ENCODE measurements at places on chromosomes 12 and 14. TPM values are rescaled to one million over a fixed set of nuclear protein-coding genes. Genes with fewer than 3 reads are reported as not detected.

DNA sequence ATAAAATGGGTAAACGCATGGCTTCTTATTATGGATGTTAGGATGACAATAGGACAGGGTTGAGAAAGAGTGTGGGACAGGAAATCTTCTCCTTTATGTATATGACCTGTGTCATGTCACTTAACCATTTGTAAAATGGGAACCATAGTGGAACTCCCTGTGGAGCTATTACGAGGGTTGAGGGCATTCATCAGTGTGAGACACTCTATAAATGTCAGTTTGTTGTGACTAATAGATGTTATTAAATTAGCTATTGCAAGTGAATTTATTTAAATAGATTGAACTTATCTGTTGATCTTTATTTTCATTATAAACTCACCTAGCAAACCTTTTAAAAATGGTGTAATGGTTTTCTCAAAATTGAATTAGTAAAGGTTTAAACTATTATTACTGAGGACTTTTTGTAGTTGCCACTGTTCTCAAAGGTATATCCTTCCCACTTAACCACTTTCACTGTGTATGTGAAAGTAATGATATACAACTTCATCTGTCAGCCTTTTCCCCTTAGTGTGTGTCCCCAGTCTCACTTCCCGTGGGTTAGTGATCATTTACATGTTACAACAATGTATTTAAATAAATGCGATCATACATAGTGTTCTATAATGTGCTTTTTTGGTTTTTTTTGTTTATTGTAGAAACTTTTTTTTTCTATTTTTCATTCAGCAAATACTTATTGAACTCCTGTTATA, 17.1 kb downstream of the HELB start:
- ATAC-seq, result no peak

- no peak for ATAC-seq
Measured at GRCh38 chr12:105026411-105026810, 40.3 kb downstream of the NOPCHAP1 start.

DNA sequence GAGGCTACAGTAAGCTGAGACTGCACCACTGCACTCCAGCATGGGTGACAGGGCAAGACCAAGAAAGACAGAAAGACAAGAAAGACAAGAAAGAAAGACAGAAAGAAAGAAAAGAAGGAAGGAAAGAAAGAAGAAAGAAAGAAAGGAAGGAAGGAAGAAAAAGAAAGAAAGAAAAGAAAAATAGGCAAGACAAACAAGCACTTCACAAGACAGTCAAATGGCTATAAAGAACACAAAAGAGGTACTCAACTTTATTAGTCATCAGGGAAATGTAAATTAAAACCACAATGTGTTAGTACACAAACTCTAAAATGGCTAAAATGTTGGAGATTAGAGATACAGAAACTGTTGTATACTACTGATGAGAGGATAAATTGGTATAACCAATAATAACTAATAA, 6.6 kb downstream of the ATXN3 start:
- no peak for ATAC-seq

APOF gene
- not detected for total RNA-seq

ANO6 gene
- total RNA-seq, result 13.2 TPM

ERC1 gene
- total RNA-seq, result 54.2 TPM

GRCh38 chr14:38735005-38735404, 368.0 kb downstream of the SEC23A start:
- ATAC-seq, result no peak

DNA sequence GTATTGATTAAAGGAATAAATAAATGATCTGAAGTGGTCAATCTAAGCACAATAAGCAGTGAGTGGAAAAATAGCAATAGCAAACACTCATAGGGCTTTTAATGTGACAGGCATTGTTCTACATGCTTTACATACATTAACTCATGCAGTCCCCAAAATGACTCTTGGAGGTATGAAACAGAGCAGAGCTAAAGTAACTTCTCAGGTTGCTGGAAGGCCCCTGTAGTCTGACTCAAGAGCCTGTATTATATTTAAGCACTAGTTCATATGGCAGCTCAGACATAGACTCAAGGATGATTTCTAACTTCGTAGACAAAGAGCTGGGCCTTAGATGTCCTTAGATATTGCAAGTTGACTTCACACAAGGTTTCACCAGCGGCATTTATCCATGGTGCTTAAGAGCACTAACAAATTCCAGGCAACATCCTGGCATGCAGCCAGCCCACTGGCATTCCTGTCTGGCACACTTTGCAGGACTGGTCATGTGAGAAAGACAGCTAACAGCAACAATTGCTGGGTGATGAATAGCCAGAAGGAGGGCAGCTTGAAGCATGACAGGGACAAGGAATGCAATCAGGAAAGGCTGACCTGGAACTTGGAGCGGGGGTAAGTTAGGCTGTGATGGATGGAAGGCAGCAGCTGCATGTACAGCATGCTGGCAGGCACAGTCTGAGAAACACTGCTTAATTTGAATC, 22.9 kb upstream of the KTN1 start:
- peak; percentile 68 for ATAC-seq

RHEBL1 gene
- total RNA-seq, result 0.44 TPM

DNA sequence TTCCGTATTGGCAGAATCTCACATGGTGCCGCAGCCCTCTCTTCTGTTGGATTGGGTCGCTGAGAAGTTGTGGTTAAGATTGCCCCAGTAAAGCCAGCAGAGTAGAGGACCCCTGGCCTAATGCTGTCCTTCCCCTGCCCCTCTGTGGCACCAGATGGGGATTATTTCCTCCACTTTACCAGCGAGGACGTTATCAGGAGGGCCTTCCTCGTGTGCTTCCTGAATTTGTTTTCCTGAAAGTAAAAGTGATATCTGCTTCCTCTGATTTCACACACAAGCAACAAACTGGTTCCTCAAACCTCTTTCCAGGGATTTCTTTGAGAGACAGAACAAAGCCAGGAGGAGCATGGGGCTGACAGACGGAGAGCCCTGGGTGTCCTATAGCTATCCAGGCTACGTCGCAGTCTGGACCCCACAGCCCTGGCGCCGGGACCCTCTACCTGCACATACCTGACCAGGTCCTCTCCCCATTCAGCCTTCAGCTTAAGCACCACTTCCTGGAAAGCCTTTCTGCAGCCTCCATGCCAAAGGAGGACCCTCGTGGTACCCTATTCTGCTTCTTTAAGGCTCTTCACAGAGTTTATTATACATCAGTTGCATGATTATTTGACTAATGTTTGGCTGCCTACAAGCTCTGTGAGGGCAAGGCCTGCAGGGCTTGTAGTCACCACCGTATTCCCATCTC, 314.8 kb upstream of the FKBP4 start:
- no peak for ATAC-seq

MYF6 gene
- not detected for total RNA-seq

- no peak for ATAC-seq
Measured at GRCh38 chr12:66467932-66468331, 165.6 kb downstream of the HELB start.

- no peak for ATAC-seq
Measured at GRCh38 chr12:23827353-23827752, 122.1 kb downstream of the SOX5 start.

DNA sequence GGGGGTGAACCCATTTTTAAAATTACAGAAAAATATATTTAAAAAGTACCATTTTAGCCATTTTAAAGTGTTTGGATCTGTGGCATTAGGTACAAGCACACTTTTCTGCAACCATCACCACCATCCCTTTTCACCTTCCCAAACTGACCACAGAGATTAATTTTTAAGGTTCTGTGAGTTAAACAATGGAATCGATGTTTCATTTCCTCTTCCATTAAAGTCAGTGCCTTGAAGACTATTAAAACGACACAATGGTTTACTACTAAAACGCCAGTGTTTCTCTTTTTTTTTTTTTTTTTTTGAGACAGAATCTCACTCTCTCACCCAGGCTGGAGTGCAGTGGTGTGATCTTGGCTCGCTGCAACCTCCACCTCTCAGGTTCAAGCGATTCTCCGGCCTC, 78.1 kb upstream of the GPR68 start:
- no peak for ATAC-seq

- peak; percentile 26 for ATAC-seq
Measured at GRCh38 chr12:107537464-107538119, 148.0 kb upstream of the PWP1 start.

- no peak for ATAC-seq
Measured at GRCh38 chr12:96053476-96054243, 18.3 kb upstream of the LTA4H start.

NGB gene
- total RNA-seq, result not detected

NPFF gene
- not detected for total RNA-seq

DNA sequence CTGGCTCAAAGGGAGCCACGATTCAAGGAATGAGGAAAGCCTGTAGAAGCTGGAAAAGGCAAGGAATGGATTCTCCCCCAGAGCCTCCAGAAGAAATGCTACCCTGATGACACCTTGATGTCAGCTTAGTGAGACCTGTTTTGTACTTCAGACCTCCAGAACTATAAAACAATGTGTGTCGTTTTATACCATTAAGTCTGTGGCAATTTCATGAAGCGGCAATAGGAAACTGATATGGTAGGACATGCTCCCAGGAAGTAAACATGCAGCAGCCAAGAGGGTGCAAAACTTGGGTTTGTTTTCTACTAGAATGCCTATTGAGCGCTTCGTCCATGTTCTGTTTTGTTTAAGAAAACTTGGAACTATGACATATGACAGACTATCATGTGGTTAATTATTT, 2.5 kb upstream of the APOBEC1 start:
- no peak for ATAC-seq

OVCH1 gene
- not detected for total RNA-seq

PLEKHG7 gene
- total RNA-seq, result 0.28 TPM

- ATAC-seq, result peak; percentile 16
Measured at GRCh38 chr14:73231981-73232851, 5.1 kb upstream of the PAPLN start.

DNA sequence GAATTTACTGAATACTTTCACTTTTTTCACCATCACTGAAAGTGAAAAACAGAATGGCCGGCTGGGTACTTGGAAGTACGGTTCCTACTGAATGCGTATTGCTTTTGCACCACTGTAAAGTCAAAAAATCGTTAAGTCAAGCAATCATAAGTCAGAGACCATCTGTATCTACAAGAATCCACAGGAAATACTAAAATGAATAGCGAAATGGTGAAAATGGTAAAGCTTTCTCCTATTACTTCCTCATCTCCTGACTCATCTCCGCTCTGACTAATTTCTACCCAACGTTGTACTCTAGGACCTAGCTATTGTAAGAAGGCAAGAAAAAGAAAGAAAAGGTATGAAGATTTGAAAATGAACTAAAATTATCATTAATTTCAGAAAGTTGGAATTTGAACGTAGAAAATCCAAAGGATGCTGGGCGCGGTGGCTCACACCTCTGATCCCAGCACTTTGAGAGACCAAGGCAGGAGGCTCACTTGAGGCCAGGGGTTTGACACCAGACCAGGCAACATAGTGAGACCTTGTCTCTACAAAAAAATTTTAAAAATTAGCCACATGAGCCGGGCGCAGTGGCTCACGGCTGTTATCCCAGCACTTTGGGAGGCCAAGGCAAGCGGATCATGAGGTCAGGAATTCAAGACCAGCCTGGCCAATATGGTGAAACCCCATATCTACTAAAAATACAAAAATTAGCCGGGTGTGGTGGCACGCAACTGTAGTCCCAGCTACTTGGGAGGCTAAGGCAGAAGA, 5.3 kb upstream of the CDCA4 start:
- ATAC-seq, result no peak

DNA sequence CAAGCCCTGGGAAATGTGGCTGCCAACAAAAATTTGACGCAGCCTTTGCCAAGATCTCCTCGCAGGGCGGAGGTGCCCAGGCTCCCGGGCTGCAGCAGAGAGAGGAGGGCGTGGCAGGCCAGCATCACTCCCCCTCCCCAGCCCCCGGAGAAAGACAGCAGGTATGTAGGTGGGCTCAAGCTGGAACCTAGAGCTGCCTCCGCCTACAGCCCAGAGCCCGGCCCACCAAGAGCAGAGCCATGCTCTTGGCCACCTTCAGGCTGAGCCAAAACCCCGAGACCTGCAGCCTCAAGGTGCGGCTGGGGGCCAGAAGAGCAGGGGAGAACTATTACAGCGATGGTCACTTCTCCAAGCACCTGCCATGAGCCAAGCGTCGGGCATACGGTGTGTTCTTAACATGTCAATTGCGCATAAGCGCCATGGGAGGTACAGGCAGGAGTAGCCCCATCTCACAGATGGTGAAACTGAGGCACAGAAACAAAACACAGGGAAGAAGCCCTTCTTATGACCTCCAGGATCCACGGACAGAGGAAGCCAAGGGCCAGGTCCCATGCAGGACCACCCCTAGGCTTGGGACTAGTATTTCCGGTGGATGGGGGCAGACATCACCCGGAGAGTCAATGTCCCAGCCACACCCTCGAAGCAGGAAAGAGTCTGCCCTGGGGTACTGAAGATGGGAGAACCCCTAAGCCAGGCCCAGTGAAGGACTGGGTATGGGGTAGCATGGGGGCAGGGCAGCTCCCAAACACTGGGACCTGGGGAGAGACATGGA, 109.0 kb downstream of the NCOR2 start:
- ATAC-seq, result no peak

DNA sequence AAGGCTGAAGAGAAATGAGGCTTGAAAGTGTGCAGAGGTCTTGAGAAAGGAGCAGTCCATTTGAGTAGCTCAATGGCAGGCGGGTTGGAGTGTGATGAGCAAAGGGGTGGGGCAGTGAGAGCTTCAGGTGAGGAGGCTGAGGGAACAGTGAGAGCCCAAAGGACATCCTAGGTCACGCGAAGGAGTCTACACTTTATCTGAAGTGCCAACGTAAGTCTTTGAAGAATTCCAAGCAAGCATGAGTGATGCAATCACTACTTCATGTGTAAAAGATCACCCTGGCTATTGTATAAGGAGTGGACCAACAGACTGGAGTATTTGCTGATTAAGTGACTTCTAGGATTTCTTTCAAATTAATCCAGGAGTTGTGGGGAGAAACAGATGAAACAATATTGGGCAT, 159.9 kb upstream of the HIF1A start:
- ATAC-seq, result no peak

- peak; percentile 59 for ATAC-seq
Measured at GRCh38 chr12:123062681-123063486, 82.4 kb downstream of the ARL6IP4 start.

DNA sequence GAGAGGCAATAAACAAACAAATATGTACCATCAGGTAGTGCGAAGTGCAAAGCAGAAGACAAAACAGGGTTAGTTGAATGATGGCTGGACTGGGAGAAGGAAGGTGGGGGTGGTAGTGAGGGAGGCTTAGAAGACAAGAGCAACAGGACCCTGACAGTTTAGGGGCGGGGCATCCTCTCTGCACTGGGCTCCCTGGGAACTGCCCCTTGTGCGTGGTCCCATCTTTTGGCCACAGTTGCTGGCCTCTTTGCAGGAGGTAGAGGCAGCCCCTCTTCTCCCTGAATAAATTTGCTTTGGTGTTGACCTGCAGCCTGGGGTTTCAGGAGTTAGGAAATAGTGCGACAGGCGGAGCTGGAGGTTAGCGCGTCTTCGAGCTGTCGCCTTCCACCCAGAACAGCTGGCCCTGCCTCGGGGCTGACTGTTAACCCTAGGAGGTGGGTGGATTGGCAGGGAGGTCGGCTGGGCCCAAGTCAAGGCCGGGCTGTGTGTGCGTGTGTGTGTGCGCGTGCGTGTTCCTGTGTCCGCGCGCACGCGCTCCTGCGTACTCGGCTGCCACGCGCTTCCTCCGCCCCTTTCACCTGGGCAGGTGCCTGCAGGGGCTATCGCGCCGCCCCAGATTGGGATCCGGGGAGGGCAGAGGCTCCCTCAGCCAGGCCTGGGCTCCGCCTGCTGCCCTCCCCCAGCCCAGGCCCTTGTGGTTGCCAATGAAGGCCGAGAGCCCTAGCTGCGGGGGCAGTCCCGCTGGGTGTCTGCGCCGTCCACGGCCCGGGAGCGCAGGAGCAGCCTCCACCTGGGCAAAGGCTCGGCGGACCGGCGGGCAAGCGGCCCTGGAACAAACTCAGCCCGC, 180.8 kb downstream of the ADCK1 start:
- peak; percentile 73 for ATAC-seq

LBHD2 gene
- total RNA-seq, result not detected

ADCY4 gene
- 4.5 TPM for total RNA-seq
